ENCODE measurements at places on chromosomes 7 and 10.

DNA sequence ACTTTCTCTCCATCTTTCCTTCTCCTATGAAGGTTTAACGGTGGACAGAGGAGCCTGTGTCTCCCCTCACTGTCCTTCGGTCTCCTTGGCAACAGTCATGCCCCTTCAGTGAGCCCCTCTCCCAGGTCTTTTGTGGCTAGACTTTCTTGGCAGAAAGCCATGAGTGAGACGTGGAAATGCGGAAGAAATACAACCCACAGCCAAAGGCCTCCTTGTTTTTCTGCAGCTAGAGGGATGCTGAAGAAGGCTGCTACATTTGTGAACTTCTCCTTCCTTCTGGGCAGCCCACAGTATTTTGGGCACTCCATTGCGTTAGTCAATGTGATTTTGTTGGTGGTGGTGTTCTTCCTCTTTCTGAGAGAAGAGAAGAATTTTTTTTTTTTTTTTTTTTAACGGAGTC is 333.7 kb upstream of the PODXL start:
- no peak for DNase-seq

- no peak for DNase-seq
These were observed 43.7 kb upstream of the DGKI start for GRCh38 chr7:137890449-137890921.

GRCh38 chr10:34954142-34954541 is 136.0 kb downstream of the CUL2 start:
- DNase-seq: no peak

DNA sequence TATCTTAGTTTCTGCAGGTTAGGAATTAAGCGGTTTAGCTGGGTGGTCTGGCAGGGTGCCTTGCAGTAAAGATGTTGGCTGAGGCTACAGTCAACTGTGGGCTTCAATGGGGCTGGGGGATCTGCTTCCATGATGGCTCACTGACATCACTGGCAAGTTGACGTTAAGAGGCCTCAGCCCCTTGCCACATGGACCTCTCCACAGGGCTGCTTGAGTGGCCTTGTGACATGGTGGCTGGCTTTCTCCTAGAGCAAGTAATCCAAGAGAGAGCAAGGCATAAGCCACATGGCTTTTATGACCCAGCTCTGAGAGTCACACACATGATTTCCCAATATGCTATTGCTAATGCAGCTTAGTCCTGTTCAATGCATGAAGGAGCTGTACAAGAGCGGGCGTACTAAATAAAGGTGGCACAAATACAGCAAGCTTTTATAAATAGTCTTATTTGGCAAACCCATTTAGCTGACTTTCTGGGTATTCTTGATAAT is 109.1 kb downstream of the SEPTIN7 start:
- no peak for DNase-seq

- no peak for DNase-seq
These were observed 198.8 kb downstream of the TNS3 start for GRCh38 chr7:47383072-47383471.

GRCh38 chr10:625333-625696 is 64.2 kb downstream of the DIP2C start:
- DNase-seq: no peak

DNA sequence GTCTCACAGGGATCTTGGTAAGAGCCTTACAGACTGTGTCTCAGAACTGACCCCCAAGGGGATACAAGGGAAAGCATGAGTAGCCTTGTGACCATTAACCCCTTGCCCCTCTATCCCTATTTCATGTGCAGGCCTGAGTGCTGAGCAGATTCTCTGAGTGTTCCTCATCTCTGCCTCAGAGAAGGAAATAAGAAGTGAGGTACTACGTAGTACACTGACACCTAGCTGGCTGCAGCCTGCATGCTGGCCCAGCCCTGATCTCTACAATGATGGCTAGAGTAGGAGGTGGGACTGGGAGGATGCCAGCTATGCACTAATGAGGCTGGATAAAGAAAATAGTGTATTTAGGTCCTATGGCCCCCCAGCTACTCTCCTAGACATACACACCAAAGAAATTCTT is 174.9 kb upstream of the HPS1 start:
- DNase-seq: no peak

- no peak for DNase-seq
These were observed 307.0 kb downstream of the PTPRN2 start for GRCh38 chr7:158280448-158281144.

- DNase-seq: no peak
These were observed 482 bp upstream of the ERCC6 start for GRCh38 chr10:49539320-49539885.

GRCh38 chr7:1872191-1873069 is 202.4 kb downstream of the ELFN1 start:
- DNase-seq: no peak

DNA sequence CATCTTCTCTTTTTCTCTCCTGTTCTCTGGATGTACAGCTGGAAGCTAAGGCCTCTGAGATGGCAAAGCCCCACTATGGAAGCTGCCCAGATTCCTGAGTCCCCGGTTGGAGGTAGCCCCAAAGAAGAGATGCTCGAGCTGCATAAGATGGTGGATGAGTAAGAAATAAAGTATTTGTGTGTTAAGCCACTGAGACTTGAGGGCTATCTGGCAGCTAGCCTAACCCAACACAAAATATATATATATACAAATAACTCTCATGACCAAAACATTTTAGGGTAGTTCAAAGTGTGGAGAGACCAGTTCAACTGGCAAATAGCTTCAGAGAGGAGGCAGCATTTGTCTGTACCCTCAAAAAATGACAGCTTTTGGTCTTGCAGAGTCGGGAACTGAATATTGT is 72.4 kb upstream of the PDE1C start:
- no peak for DNase-seq

GRCh38 chr10:1633783-1634182 is 103.5 kb downstream of the ADARB2 start:
- DNase-seq: no peak

DNA sequence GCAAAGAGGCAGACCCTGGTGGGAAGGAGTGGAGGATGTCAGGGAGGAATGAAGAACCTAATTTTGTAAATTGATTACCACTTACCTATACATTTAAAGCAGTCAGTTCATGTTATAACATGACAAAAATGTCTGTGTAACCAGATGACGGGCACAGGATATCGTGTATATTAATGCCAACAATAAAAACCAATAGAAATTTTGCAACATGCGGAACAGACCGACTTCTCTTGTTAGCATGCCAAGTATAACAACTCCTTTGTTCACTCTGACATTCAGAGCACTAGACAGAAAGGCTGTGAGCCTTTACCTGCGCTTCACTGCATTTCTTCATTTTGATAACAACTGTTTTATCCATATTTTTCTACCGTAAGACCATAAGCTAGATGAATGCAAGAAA is 29.9 kb downstream of the CDK6 start:
- no peak for DNase-seq

DNA sequence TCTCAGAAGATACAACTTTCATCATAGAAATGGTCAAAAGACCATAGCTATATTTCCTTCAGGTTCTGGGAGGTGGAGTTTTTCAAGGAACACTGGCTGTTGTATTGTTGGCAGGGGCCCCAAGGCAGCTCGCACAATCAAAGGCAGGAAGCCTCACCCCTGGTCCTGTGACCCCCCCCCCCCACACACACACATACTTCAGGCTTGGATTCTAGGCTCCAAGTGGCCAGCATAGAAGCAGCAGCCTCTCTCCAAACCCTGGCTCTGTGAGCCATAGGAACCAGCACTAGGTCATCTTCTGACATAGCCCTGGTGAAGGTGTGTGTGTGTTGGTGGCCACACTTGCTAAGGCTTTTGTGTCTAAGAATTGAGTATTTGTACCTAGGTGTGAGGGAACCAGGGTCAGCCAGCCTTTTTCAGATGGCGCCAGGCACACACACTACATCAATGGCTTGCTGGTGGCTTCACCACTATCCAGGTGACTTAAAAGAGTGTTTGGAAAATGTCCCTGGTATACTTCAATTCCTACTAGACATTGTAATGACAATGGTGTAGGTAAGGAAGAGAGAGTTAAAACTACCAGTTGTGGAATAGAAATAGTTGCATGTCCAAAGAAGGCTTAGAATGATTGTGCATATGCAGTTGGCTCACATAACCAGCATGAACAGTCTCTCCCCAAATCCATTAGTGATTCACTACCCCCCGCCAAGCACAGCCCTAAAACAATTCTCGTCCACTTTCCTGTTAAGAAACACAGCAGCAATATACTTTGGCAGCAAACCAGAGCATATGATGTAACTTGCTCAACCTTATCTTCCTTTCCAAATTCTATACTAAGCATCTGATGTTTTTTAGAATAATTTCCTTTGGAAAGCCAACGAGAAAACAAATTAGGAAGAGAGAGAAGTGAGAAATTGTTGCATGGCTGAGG is 91.3 kb downstream of the AVL9 start:
- no peak for DNase-seq

DNA sequence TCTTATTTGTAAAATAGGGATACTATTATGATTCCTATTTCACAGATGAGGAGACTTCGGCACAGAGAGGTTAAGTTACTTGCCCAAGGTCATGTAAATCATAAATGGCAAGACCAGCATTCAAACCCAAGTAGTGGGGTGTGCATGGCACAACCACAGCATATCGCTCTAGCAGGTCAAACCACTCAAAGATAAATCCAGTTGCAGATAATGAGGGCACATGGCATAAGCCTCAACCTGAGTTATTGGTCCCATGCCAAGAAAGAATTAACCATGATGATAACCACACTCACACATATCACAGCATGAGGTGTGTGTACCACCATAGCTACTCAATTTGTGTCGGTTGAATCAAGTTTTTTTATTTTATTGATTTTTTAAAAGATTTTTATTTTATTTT is 180.5 kb downstream of the CREB5 start:
- DNase-seq: no peak

DNA sequence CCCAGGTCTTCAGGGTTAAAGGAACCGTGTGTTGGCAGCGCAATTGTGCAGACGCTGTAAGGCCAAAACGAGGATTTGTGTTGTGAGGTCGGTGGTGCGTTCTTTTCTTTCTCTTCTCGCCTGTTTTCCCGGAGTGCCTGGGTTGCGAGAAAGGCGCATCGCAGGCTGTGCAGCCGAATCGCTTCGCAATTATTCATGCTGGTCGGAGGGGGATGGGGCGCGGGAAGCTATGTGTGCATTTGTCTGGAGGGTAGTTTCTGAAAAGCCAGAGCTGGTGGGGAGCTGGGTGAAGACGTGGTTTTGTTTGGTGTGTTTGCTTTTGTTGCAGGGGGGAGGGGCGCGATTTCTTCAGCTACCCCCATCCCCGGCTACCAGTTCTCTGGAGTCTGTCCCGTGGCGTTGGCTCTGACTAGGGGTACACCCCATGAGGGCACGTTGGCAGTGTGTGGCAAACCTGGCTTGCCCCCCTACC is 2.1 kb downstream of the MXI1 start:
- no peak for DNase-seq

- no peak for DNase-seq
These were observed 260.8 kb downstream of the SNX13 start for GRCh38 chr7:17679458-17679857.

Measured in activated CD8-positive, alpha-beta memory T cell treated with anti-CD3 and anti-CD28 coated beads for 4 hours (primary cell).